ENCODE measurements at places on chromosomes 6 and 20. TPM values are rescaled to one million over a fixed set of nuclear protein-coding genes. Genes with fewer than 3 reads are reported as not detected.

The MDFI gene
- 38.5 TPM for total RNA-seq

- DNase-seq: no peak
Measured at GRCh38 chr6:43990627-43991619, 136.3 kb downstream of the MRPL14 start.

GRCh38 chr6:133594652-133595110, 294.2 kb upstream of the TCF21 start:
- no peak for DNase-seq

DNA sequence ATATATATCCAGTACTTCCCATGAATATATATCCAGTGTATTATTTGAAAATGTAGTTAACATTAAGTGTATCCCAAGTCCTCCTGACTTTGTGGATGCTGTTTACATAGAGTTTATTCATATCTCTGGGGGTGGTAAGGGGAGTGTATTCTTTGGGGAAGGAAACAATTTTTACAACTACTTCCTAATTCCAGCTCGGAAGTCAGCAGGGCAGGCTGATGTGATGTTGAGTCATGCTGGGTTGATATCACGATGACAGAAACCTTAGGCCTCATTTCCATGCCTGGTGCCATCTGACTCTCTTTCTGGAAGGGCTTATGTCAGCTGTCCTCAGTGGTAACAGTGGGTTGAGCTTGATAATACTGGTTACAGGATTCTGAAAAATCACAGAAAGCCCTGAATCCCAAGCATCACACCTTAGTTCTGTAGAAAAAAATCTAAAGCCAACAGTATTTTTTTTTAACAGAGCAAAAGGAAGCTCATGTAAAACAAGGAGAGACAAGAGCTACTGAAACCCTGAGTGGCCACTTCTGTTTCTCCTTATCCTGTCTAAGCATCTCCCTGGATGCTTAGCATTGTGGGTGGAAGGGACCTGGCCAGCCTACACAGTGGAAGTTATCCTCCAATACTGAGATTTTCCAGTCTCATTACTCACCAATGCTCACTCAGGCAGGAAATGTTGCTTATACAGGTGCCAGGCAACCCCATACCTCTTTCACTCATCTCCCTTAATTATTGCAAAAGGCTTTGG, 75.2 kb upstream of the IYD start:
- DNase-seq: no peak

DNA sequence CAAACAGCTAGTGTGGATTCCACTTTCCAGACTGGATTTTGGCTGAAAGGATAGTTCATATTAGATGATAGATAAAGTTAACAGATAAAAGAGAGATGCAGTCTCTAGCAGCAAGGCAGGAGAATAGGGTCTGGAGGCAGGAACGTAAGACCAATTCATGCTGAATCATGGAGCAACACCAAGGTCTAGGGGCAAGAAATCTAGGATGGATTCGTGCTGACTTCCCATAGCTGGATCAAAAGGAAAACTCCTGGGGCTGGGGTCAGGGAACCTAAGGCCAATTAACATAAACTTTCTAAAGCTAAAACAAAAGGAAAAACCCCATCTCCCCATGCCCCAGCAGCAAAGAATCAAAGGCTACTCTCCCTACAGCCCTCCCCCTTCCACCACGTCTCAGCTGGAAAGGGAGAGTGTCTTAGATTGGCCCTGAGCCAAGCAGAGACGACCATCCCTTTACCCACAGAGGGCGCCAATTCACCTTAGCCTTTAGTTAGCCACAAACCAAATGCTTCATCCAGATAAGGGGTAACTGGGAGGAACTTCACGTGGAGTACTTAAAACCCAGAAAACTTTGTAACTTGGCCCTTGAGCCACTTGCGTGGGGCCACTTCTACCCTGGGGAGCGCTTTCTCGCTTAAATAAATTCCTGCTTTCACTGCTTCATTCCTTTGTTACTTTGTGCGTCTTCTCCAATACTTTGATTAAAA, 7.6 kb downstream of the TREM1 start:
- peak; percentile 78 for DNase-seq

- no peak for DNase-seq
Measured at GRCh38 chr20:53491462-53491861, 102.2 kb downstream of the ZNF217 start.
